Activated CD8-positive, alpha-beta memory T cell treated with anti-CD3 and anti-CD28 coated beads for 48 hours (primary cell): ENCODE measurements at places on chromosomes 6 and 20.

GRCh38 chr6:91626911-91627310 is 1040.0 kb upstream of the MAP3K7 start:
- no peak for DNase-seq

GRCh38 chr6:135703621-135704020 is 147.9 kb upstream of the PDE7B start:
- DNase-seq = no peak

DNA sequence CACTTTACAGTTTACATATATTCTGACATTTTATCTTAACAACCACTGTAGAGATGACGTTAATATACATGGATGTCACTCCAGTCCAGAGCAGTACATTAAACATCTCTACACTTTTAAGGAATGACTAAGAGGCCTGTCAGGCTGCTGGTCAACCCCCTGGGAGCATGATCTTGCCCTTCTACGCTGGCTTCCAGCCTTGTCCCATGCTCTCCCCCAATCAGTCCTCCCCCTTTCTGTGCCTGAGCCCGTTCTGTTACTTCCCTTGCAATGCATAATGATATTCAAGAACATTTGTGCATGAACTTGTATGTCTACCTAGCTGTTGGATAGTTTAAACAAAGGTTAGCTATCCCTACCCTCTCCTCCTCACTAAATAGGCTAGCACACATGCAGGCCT is 40.5 kb upstream of the PLCB4 start:
- no peak for DNase-seq

GRCh38 chr20:10236540-10237533 is 18.2 kb downstream of the SNAP25 start:
- DNase-seq = no peak

- no peak for DNase-seq
These were observed 128.9 kb downstream of the CD164 start for GRCh38 chr6:109253366-109253765.

DNA sequence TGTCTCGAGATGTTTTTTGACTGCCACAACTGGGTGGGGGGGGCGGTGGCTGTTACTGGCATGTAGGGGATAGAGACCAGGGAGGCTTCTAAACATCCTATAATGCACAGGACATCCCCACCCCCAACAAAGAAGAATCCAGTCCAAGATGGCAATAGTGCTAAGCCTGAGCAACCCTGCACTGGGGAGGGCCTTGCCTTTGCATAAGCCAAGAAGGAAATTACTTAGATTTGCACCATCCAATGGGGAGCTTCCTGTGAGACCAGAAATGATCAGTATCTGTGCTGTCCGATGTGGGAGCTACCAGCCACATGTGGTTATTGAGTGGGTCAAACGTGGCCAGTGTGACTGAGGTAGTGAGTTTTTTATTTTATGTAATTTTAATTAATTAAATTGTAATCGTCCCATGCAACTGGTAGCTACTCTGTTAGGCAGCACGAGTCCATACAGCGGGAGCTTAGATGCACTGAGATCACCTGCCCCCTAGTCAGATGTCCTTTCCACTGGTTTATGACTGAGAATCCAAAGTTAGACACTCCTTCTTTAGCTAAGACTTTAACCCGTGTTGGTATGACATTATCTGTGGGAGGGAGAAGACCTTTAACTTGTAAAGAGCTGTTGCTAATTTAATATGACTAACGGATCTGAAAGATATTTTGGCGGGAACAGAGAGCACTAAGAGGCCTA is 97.4 kb upstream of the NEDD9 start:
- no peak for DNase-seq

DNA sequence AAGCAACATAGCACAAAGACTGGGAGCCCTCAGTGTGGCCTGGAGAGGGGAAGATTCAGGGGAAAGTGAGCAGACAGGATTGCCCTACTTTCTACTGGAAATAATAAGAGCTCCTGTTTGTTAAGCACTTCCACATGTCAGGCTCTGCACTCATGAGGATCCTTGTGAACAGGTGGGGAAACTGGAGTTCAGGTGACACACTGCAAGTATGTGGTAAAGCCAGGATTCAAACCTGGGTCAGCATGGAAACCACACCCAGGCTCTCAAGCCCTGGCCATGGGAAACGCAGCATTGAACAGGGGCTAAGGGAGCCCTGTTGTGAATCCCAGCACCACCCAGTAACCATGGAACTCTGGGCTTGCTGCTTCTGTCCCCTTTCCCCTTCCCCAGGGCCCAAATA is 42.8 kb upstream of the ID1 start:
- no peak for DNase-seq

GRCh38 chr6:115441651-115442050 is 619.0 kb downstream of the FRK start:
- no peak for DNase-seq

DNA sequence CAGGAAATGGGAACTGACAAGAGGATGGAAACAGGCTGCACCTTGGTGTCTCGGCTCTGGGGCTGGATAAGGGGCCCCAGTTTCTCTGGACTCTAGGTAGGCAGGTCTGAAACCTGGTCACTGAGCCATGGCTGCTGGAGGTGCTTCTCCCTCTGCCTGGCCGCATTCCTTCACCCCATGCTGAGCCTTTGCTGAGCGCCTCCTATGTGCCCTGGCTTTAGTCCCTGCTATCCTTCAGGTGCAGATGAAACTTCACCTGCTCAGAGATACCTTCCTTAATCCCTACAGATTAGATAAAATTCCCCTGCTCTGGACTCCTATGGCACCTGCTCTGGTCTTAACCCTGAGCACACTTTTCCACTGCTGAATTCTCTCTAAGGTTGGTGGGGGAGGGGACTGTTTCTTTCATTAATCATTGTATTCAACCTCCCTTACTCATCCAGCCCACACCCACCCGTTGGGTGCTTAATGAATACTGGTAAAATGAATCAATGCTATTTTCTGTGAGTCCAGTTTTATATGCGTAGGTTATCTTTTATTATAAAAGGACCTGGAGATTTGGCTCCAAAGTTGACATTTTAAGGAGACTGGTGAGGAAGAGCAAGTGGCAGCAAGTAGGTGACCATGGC is 19.3 kb downstream of the MYLK4 start:
- no peak for DNase-seq

DNA sequence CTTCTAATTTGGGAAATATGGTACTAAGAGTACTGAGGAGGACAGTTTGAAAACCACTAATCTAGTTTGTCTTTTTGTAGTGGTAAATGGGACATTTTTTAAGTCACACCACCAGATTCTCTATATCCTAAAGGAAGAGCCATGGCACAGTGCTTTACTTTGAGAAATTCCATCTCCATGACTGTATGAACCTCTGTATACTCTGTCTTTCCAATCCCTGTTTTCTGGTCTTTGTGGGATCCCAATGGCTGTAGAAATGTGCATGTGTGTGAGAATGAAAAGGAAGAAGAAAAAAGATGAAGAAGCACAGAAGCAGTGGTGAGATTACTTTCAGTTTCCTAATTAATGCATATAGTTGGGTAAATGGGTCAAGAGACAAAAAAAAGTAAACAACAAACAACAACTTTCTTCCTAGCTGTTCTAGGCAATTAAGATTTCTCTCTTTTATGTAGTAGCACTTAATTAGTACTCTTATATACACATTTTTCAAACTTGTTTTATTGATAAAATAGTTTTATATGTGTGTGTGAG is 141.2 kb upstream of the HCRTR2 start:
- no peak for DNase-seq

DNA sequence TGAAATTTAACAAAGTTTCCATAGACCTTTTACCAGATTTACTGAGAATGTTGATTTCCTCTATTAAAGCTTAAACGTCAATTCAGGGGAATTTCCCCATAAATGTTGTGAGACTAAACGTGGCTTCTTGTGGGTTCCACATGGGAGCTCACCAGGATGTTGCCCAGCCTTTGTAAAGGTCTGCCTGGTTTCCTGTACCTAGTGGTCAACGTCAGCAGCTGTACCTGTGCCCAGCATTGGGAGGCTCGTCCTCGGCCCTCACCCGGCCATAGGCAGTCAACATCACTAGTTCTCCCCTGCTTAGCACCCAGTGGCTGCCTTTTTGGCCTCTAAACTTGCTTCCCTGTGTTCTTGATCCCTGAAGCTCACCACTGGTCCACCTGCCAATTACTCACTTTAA is 22.1 kb upstream of the CD83 start:
- no peak for DNase-seq

GRCh38 chr6:110654096-110654820 is 161.0 kb downstream of the CDK19 start:
- DNase-seq = no peak

- DNase-seq = no peak
These were observed 256.9 kb downstream of the ARHGAP18 start for GRCh38 chr6:129453073-129453472.

DNA sequence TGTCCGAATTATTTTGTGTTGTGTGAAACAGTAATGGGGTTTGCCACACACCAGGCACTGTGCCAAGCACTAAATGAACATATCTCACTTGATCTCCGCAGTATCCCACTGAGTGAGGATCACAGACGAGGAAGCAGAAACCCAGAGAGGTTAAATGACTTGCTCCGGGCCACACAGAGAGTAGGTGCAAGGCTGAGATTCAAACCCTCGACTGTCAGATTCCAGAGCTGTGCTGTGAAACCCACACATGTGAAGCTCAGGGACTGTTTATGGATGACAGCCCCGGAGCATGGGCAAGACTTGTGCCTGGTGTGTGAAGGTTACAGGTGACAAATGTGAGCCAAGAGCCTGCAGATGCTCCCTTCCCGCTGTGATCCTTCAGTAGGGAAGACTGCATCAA is 87.8 kb upstream of the SIRPA start:
- DNase-seq = no peak

DNA sequence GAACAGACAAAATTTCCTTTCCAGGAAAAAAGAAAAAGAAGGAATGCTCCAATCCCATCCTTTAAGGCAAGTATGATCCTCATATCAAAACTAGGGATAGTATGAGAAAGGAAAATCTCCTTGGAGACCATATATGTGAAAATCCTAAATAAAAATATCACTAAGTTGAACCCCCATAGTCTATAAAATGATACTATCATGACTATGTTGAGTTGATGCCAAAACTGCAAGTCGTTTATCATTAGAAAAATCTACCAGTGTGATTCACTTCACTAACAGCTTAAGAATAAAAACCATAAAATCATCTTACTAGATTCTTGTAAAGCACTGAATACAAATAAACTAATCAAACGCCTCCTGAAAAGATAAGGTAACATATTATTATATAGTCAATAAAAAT is 76.6 kb upstream of the STXBP5 start:
- DNase-seq = no peak
